ENCODE measurements at places on chromosomes 4 and X.

- no peak for DNase-seq
These were observed 861 bp upstream of the DTHD1 start for GRCh38 chr4:36280555-36280954.

GRCh38 chr4:40247350-40247749 lies 50.5 kb downstream of the RHOH start:
- DNase-seq: no peak

- no peak for DNase-seq
These were observed 5.0 kb downstream of the NAF1 start for GRCh38 chr4:163161536-163162205.

DNA sequence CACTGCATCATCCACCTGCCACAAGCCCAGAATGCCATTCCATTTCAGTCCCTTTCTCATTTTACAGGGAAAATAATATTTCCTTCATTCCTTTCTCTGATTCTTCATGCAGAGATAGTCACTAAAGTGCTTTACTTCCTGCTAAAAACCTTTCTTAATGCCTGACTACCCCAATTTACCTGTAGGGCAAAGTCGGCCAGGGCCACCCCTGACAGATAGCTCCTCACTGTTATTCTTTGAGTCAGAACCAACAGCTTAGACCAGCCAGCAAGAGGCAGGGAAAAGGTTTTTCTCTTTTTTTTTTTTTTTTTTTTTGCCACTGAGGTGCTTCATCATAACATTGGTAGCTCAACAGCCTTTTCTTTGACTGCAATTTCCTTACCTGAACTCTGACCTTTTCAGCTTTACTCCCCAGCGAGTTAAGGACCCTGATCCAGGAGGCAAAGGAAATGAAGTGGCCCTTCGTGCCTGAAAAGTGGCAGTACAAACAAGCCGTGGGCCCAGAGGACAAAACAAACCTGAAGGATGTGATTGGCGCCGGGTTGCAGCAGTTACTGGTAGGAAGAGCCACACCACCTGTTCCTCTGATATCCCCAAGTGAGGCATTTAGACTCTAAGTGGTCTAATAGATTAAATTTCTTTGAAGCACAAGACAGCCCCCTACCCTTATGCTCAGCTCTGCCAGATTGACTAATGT lies 85.0 kb downstream of the ALPK1 start:
- DNase-seq: no peak

GRCh38 chr4:123653236-123653635 lies 256.6 kb downstream of the SPRY1 start:
- no peak for DNase-seq

- no peak for DNase-seq
These were observed at the start of gene APLN for GRCh38 chrX:129654652-129655546. Gene APLN (minus strand): TSS chrX:129654956. CDS start chrX:129654630, 326 bp downstream.

- no peak for DNase-seq
These were observed 27.8 kb upstream of the PSAPL1 start for GRCh38 chr4:7462509-7462971.

DNA sequence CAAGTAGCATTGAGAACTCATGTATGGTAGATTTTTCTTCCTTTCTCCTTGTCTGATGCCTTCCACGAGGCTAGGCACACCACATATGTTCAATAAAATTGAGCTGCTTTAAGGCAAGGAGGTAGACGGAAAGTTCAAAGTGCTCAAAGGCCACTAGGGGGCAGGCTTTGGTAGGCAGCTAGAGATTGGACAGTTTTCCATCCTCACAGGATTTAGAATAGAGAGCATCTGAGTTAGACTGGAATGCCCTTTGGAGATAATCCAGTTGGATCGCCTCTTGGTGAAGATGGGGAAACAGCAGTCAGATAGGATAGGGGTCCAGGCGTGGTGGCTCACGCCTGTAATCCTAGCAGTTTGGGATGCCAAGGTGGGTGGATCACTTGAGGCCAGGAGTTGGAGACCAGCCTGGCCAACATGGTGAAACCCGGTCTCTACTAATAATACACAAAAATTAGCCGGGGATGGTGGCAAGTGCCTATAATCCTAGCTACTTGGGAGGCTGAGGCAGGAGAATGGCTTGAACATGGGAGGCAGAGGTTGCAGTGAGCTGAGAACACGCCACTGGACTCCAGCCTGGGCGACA lies 30.4 kb downstream of the ELF4 start:
- DNase-seq: peak; percentile 16

DNA sequence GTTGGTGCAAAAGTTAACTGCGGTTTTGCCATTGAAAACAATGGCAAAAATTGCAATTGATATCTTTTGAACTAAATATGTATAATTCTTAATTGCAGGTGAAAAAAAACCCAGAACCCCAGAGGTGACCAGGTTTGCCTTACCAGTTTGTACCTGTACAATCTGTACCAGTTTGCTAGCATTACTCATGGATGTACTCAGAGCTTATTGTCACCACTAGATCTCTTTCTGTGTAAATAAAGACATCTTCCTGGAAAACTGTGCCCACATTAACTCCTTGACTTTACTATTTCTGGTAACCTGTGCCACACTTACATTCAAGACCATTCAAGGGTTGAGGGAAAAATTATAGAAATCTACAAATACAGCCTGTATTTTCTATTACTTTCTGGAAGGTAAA lies 139.7 kb downstream of the ELOVL6 start:
- DNase-seq: no peak

DNA sequence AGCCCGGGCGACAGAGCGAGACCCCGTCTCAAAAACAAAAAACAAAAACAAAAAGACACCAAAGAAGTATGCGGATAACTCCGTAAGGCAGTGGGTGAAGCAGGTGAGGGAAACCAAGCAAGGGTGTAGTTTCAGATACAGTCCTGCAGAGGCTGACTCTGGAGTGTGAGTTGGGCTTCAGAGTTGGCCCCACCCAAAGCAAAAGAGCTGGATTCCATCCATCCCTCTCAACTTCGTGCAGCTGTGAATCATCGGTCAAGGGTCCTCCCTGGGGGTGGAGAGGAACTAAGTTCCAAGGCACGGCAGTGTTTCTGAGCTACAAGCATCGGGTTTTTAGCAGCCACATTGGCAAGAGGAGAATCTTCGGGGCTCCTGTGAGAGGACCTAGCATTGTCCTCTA lies 43.9 kb upstream of the FAM9A start:
- DNase-seq: no peak

DNA sequence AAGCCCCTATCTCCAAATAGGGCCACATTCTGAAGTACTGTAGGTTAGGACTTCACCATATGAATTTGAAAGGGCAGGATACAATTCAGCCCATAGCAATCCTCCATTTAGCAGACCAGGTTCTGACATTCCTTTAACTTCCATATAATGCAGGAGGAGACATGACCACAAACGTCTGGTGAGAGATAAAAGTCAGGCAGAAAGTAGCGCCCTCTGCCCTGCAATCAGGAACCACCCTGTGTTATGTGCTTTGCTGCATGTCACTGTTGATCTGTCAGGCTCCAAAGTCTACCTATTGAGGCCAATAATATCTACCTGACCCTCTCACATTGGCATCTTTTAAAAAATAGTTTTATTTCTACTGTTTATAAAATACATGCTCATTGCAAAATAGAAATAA lies 30.2 kb upstream of the SEPSECS start:
- DNase-seq: no peak

DNA sequence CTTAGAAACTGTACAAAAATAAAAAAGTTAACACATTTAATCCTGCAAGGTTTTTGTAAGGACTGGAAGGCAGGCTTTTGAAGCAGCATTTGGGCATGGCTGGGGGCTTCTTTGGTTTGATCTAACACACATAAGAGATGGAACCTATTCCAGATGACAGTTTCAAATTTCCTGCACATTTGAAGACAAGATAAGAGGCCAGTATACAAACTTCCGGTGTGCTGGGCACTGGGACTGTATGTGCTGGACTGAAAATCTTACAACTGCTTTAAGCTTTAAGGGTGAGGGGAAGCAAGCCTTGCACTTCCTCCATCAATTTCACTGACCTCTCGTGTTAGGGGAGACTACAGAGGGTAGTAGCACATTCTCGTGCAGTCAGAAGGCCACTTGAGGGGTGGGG lies 122.9 kb downstream of the AMMECR1 start:
- no peak for DNase-seq

GRCh38 chr4:11710453-11711093 lies 281.9 kb upstream of the HS3ST1 start:
- no peak for DNase-seq

GRCh38 chr4:151407466-151408379 lies 1.3 kb upstream of the FHIP1A start:
- no peak for DNase-seq

- no peak for DNase-seq
These were observed 292.9 kb upstream of the SLIT2 start for GRCh38 chr4:19958848-19959247.

DNA sequence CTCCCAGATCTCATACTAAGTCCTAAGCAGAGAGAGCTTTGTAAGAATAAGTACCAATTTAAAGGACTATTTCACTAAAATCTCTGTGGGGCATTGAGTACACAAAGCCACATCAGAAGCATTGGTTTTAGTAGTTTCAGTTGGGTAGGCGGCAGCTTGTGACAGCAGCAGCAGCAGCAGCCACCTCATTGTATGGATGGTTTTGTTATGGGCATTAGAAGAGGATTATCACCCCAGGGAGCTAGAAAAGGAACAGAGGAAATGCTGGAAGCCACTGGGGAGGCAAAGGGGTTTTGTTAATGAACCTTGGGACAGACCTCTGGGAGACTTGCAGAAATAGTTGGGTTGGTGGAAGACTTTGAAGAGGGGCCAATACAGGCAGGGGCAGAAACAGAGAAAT lies 93.9 kb upstream of the FRMPD3 start:
- DNase-seq: no peak

DNA sequence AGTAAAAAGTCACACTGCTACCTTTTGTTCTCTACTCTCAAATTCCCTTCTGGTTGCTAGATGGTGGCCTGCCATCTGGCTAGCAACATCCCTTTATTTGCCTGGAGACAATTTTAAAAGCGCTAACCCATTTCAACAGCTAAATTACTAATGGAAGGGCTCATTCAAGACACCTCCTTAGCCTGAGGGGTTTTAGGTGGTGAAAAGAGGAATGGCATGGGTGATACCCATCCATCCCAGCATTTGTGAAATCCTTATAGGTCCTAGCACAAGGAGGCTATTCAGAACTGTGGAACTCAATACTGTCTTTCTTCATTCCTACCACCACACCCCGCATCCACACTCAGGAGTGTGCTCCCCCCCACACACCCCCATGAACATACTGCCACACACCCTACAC lies 33.5 kb downstream of the ARHGEF9 start:
- DNase-seq: no peak

GRCh38 chrX:129534816-129535578 lies 5.1 kb upstream of the OCRL start:
- DNase-seq: no peak

GRCh38 chr4:7322166-7322991 lies 112.4 kb downstream of the PSAPL1 start:
- DNase-seq: no peak

GRCh38 chr4:127491571-127491970 lies 141.2 kb upstream of the INTU start:
- no peak for DNase-seq

- no peak for DNase-seq
These were observed 839 bp downstream of the STK26 start for GRCh38 chrX:132023896-132024386.

- DNase-seq: peak; percentile 21
These were observed 9.7 kb upstream of the GEMIN8 start for GRCh38 chrX:14039344-14039743.

DNA sequence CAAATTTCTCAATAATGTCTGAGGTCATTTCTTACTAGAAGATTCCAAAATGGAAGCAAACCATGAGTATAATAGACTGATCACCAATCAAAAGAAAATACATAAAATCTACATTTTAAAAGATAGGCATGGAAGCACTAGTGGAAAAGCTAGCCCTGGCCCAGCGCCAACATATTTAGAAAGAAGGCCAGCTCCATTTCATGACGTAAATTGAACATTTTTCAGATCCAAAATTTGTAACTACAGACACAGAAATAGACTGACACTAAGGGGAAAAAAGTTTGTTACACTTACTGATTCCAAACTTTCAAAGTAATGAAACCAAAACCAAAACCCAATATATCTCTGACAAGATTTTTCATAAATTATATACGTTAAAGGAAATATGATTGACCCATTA lies 117.7 kb downstream of the ADAMTS3 start:
- DNase-seq: no peak

- DNase-seq: no peak
These were observed 21.6 kb downstream of the NYX start for GRCh38 chrX:41468647-41469323.

- no peak for DNase-seq
These were observed 36.7 kb upstream of the GABRQ start for GRCh38 chrX:152600853-152601633.

- DNase-seq: no peak
These were observed 52.6 kb upstream of the BBS12 start for GRCh38 chr4:122679946-122680345.

DNA sequence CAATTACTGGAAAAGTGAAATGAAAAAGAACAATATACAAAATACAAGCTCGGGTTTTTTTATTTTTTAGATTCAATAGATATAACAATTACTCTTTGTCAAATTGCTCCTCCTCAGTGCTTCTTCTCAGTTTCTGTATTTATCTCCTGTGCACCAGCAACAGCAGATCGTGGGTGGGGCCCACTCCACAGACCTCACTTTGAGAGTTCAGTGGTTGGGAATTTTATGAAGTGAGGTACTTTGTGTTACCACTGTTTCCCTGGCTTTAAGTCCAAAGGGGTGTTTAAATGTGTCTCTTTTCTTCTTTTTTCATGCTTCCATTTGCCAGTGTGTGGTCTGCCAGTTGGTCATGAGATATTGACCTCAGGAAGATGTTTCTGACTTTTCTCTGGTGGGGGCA lies 54.4 kb downstream of the KIT start:
- no peak for DNase-seq

DNA sequence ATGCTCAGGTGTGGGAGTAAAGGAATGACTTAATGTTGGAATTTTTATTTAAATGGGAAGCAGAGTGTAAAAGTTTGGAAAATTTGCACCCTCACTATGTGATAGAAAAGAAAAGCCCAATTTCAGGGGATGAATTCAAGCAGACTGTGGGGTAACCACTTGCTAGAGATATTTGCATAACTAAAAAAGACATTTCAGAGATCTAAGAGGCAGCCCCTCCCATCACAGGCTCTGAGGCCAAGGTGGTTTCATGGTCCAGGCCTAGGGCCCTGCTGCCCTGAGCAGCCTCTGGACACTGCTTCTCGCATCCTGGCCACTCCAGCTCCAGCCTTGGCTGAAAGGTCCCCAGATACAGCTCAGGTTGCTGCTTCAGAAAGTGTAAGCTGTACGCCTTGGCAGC lies 5.9 kb upstream of the XPNPEP2 start:
- DNase-seq: no peak

DNA sequence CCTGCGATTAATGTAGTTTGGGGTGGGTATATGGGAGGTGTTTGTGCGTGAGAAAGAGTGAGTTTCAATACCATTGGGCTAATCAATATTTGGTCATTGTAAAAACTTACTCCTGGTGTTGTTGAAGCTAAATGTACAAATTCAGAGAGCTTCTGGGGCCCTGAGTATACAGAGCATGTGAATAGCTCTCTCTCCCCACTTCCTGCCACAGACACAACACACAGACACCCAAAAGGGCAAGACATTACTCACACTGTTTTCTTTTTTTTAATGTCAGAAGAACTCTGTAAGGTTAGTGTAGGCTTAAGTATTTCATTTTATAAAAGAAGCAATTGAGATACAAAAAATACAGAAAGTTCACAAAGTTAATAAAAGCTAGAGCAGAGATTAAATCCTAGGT lies 151.3 kb upstream of the KCNIP4 start:
- no peak for DNase-seq

- DNase-seq: no peak
These were observed 88.9 kb downstream of the RS1 start for GRCh38 chrX:18582910-18583493.

All from activated naive CD8-positive, alpha-beta T cell treated with anti-CD3 and anti-CD28 coated beads, Interleukin-2, amount 50 U/mL, for 16 hours (primary cell).